ENCODE measurements at places on chromosomes 4 and X. TPM values are rescaled to one million over a fixed set of nuclear protein-coding genes. Genes with fewer than 3 reads are reported as not detected.

- no peaks in the 10 kb centered on the region for H3K36me3 ChIP-seq
- H3K27me3 ChIP-seq = no peaks in the 10 kb centered on the region
- peaks cover 71% of the 10 kb centered on the region for H3K4me1 ChIP-seq
- no peak for DNase-seq
- 0 out of 2 replicates have a peak overlapping the region, but pooled peaks have one; percentile 34 for H3K4me3 ChIP-seq
Measured at GRCh38 chrX:19866626-19867410, 20.6 kb downstream of the SH3KBP1 start.

Gene PCYT1B
- polyA plus RNA-seq = not detected

- H3K27me3 ChIP-seq = no peaks in the 10 kb centered on the region
- DNase-seq = no peak
Measured at GRCh38 chr4:172978848-172979247, 189.8 kb upstream of the GALNT7 start.

DNA sequence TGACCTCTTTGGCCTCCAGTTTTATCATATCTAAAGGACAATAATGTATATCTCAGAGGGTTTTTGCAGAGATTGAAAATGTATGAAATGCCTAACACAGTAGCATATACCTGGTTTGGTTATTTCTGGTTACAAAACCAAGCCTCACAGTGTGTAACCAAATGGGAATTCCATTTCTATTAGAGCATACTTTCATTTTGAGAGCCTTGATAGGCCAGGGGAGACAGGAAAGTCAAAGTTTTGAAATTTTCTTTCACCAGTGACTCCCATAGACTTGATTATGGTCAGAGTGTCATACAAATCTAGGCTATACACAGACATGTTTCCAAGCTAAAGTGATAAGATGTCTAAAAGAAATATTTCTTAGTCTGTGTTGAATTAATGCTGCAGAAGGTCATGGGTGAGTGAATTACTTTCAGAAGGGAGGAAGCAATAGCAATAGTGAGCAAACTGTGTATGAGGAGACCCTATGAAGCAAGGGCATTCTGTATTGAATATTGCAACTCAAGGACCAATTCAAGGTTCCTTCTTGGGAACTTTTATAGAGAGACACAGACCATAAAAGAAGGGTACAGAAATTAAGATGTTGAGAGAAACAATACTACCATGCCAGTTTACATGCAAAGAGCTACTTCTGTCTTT, 151.1 kb downstream of the PDE5A start:
- peaks cover 10% of the 10 kb centered on the region for H3K36me3 ChIP-seq
- no peak for DNase-seq
- H3K4me3 ChIP-seq = no peak overlapping the region

DNA sequence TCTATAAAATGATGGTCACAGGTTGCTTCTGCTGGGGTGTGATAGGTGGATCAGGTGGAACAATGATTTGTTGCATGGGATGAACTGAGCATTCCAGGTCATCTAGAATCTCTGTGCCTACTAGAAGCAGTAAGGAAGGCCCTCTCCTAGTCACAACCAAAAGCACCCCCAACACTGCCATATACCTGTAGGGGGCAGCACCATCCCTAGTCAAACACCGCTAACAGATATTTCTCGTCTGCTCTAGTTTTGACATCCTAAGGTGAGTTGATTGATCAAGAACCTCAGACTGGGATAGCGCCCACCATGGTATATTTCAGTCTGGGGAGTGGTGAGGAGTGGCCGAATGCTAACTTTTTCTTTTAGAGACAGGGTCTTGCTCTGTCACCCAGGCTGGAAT, 160.2 kb downstream of the NHS start:
- H3K4me1 ChIP-seq = no peaks in the 10 kb centered on the region
- H3K27ac ChIP-seq = no peak overlapping the region
- H3K27me3 ChIP-seq = no peaks in the 10 kb centered on the region
- no peak for DNase-seq
- no peaks in the 10 kb centered on the region for H3K36me3 ChIP-seq

GRCh38 chrX:77693594-77693993, 92.4 kb downstream of the ATRX start:
- H3K4me1 ChIP-seq = peaks cover 5% of the 10 kb centered on the region
- DNase-seq = peak; percentile 11
- no peaks in the 10 kb centered on the region for H3K27me3 ChIP-seq
- H3K36me3 ChIP-seq = no peaks in the 10 kb centered on the region
- no peak overlapping the region for H3K4me3 ChIP-seq

Gene GLRA3
- polyA plus RNA-seq = not detected

Gene YY2
- polyA plus RNA-seq = 1.2 TPM

DNA sequence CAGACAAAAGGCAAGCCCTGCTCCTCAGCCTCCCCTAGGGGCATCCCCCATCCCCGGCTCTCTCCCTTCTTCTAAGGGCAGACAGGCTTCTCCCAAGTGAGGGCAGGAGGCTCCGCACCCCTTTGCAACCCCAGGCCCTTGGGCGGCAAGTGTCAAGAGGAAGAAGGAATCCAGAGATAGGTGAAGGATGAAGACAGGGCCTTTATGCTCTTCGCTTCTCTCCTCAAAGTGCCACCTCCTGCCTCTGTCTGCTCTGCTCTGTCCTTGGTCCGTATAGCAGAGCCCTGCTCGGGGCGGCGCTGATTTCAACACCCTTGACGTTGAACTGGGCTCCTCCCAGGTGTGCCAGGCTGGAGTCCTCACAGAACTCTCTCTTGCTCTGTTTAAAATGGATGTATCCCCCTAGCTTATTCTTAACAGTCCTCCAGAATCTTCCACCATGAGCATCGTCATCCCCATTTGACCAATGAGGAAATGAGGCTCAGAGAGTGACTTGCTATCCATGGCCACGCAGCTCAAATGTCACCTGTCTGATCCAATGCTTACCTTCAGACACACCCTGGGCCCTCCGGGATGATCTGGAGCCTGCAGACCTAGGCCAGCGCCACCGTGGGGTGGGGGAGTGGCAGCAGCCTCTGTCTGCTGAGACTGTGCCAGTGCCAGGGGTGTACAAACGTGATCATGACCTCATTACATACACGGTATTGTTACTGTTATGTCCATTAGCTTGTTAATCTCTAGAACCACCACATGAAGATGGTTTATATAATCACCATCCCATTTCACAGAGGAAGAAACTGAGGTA, 99.8 kb downstream of the PHKA2 start:
- no peak overlapping the region for H3K4me3 ChIP-seq
- H3K27ac ChIP-seq = peak overlapping the region; percentile 87

GRCh38 chrX:75748431-75748830, 36.6 kb downstream of the MAGEE2 start:
- H3K36me3 ChIP-seq = no peaks in the 10 kb centered on the region
- H3K27me3 ChIP-seq = no peaks in the 10 kb centered on the region
- H3K27ac ChIP-seq = no peak overlapping the region
- H3K4me3 ChIP-seq = no peak overlapping the region

- no peak overlapping the region for H3K4me3 ChIP-seq
- no peaks in the 10 kb centered on the region for H3K27me3 ChIP-seq
- no peaks in the 10 kb centered on the region for H3K36me3 ChIP-seq
Measured at GRCh38 chr4:88911246-88912212, 145.5 kb downstream of the FAM13A start.

DNA sequence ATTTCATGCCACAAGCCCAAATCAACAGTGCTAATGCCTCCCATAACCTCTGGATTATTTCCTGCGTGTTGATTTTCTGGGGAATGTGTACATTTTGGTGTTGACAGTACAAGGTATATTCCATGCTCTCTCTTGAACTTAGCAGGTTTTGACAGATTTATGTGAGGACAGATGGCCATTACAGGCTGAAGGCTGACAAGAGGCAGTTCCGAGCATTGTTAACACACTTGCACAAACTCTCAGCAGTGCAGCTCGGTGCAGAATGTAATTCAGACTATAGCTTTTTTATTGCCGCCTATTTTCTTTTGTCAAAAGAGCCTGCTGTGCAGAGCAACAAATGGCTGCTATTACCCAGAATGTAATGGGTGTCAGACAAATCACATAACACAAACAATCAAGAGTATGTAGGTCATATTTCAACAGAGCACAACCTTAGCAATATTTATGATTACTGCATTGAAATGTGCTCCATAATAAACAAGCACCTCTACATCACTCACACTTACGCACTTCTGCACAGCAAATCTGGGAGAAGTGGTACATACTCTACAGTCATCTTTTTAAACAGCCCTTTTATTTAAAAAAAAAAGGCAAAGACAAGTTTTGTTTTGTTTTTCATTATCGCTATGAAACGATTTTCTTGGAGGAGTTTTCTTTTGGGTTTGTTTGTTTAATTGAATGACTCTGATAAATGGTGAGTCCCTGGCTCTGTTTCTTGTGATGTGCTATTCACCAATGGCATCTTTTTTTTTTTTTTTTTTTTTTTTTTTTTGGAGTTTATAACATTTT, 71.6 kb downstream of the PPARGC1A start:
- H3K4me3 ChIP-seq = no peak overlapping the region
- H3K27ac ChIP-seq = no peak overlapping the region
- DNase-seq = no peak

GRCh38 chrX:34631479-34632220, 25.4 kb downstream of the TMEM47 start:
- no peak overlapping the region for H3K4me3 ChIP-seq
- no peaks in the 10 kb centered on the region for H3K36me3 ChIP-seq
- no peak for DNase-seq

GRCh38 chr4:123671636-123672404, 275.2 kb downstream of the SPRY1 start:
- H3K36me3 ChIP-seq = no peaks in the 10 kb centered on the region
- peak; percentile 46 for DNase-seq
- no peak overlapping the region for H3K4me3 ChIP-seq
- H3K27me3 ChIP-seq = no peaks in the 10 kb centered on the region
- no peak overlapping the region for H3K27ac ChIP-seq

DNA sequence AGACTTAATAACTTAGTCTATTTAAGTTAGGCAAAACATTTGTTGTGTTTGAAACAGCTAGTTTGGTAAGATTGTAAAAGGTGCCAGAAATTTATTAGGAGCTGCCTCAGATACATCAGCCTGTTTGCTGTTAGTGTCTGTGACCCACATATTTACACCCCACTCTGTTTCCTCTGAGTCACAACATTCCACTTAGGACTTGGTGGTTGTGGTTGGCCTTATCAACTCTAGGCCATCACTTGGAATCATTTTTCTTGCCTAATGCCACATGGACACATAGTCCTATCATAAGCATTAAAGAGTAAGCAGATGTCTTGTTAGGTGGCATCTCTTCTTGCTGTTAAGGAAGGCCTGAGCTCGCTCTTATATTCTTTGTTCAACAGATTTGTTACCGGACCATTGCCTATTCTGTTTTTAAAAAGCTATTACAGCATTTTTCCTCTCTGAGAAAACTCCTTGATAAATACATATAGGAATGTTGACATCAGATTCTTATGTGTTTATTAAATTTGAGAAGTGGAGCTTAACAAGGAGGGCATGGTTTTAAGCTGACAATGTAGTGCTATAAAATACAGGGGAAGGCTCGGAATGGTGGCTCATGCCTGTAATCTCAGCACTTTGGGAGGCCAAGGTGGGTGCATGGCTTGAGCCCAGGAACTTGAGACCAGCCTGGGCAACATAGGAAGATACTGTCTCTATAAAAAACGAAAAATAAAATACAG, 51.2 kb upstream of the PGRMC2 start:
- DNase-seq = no peak
- no peak overlapping the region for H3K4me3 ChIP-seq
- no peaks in the 10 kb centered on the region for H3K4me1 ChIP-seq
- H3K27me3 ChIP-seq = no peaks in the 10 kb centered on the region
- no peaks in the 10 kb centered on the region for H3K36me3 ChIP-seq

GRCh38 chr4:112939901-112940300, 109.6 kb upstream of the ANK2 start:
- H3K4me1 ChIP-seq = no peaks in the 10 kb centered on the region
- H3K36me3 ChIP-seq = no peaks in the 10 kb centered on the region
- no peak for DNase-seq
- H3K27ac ChIP-seq = no peak overlapping the region
- H3K27me3 ChIP-seq = no peaks in the 10 kb centered on the region

Gene SLC4A4
- 0.23 TPM for polyA plus RNA-seq

Gene PPP1R2C
- not detected for polyA plus RNA-seq

Gene TMEM156
- 26.4 TPM for polyA plus RNA-seq

- H3K27ac ChIP-seq = no peak overlapping the region
- H3K36me3 ChIP-seq = no peaks in the 10 kb centered on the region
- no peak overlapping the region for H3K4me3 ChIP-seq
- H3K4me1 ChIP-seq = no peaks in the 10 kb centered on the region
- no peak for DNase-seq
- no peaks in the 10 kb centered on the region for H3K27me3 ChIP-seq
Measured at GRCh38 chr4:1808851-1809753, 16.0 kb downstream of the FGFR3 start.

GRCh38 chrX:111411983-111412382, at the start of gene DCX:
Gene DCX, minus strand, starts transcription at chrX:111412192. Its CDS starts 1,794 bp downstream, at chrX:111410398.
- H3K27me3 ChIP-seq = no peaks in the 10 kb centered on the region
- DNase-seq = no peak
- H3K27ac ChIP-seq = no peak within 1 kb of the TSS
- no peaks in the 10 kb centered on the region for H3K36me3 ChIP-seq

- H3K27me3 ChIP-seq = no peaks in the 10 kb centered on the region
- H3K36me3 ChIP-seq = no peaks in the 10 kb centered on the region
- no peak overlapping the region for H3K4me3 ChIP-seq
- H3K27ac ChIP-seq = no peak overlapping the region
- DNase-seq = no peak
Measured at GRCh38 chr4:22842360-22843018, 149.8 kb downstream of the GBA3 start.

DNA sequence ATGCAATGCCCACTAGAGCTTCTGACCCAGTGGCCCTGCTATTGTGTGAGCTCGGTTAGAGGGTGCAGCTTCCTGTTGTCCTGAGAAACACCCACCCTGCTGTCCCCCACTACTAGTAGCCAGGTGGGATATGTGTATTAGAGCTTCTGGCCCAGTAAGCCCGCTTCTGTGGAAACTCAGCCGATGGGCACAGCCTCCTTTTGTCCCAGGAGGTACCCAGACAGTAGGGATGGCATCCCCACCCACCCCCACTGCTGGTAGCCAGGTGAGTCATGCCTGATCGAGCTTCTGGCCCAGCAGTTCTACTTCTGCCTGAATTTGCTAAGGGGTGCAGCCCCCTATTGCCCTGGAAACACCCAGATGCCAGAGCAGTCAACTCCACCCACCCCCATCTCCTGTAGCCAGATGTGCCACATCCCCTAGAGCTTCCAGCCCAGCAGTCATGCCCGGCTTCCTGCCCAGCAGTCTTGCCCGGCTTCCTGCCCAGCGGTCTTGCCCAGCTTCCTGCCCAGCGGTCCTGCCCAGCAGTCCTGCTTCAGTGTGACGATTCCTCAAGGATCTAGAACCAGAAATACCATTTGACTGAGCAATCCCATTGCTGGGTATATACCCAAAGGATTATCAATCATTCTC, 162.7 kb upstream of the KLF8 start:
- no peaks in the 10 kb centered on the region for H3K27me3 ChIP-seq
- H3K4me1 ChIP-seq = peaks cover 4% of the 10 kb centered on the region
- no peak overlapping the region for H3K4me3 ChIP-seq
- no peaks in the 10 kb centered on the region for H3K36me3 ChIP-seq
- DNase-seq = no peak
- H3K27ac ChIP-seq = no peak overlapping the region

- DNase-seq = no peak
- no peak overlapping the region for H3K27ac ChIP-seq
- no peaks in the 10 kb centered on the region for H3K4me1 ChIP-seq
- peaks cover under 1% of the 10 kb centered on the region for H3K36me3 ChIP-seq
Measured at GRCh38 chr4:5724377-5724776, 13.4 kb downstream of the EVC start.

Gene MUC7
- not detected for polyA plus RNA-seq

Measured in GM12878 (cell line).